Mononuclear cell (primary cell): ENCODE measurements at places on chromosomes 12 and 14. TPM values are rescaled to one million over a fixed set of nuclear protein-coding genes. Genes with fewer than 3 reads are reported as not detected.

The ISM2 gene
- total RNA-seq = 0.42 TPM

The IQSEC3 gene
- total RNA-seq = 0.21 TPM

The SPATS2 gene
- 5.2 TPM for total RNA-seq

The JPH4 gene
- total RNA-seq = not detected

The CIT gene
- total RNA-seq = 0.84 TPM

The LMNTD1 gene
- not detected for total RNA-seq

The RNF212B gene
- 0.10 TPM for total RNA-seq
